ENCODE measurements at places on chromosomes 12 and 14. TPM values are rescaled to one million over a fixed set of nuclear protein-coding genes. Genes with fewer than 3 reads are reported as not detected.

The AMN1 gene
- 12.0 TPM for total RNA-seq

The OTX2 gene
- not detected for total RNA-seq

The SDSL gene
- 2.6 TPM for total RNA-seq

The BIN2 gene
- total RNA-seq: 5.6 TPM

The ACVRL1 gene
- total RNA-seq: 46.8 TPM

The UNC79 gene
- 0.39 TPM for total RNA-seq

The PDE3A gene
- total RNA-seq: 14.4 TPM

The SAMD4A gene
- 41.9 TPM for total RNA-seq

The ARHGAP5 gene
- 133 TPM for total RNA-seq

The GPR162 gene
- 4.9 TPM for total RNA-seq

The RNF212B gene
- not detected for total RNA-seq

The CCDC59 gene
- total RNA-seq: 45.4 TPM

The DCD gene
- total RNA-seq: not detected

The GUCY2C gene
- total RNA-seq: 0.10 TPM

The VPS29 gene
- 59.7 TPM for total RNA-seq

The CLEC1A gene
- 2.8 TPM for total RNA-seq

The PAPLN gene
- total RNA-seq: 10.9 TPM

The OLR1 gene
- 2.7 TPM for total RNA-seq

The ZNF641 gene
- 14.3 TPM for total RNA-seq

The DLK1 gene
- 114 TPM for total RNA-seq

The MAP3K9 gene
- 6.9 TPM for total RNA-seq

The PZP gene
- total RNA-seq: 0.20 TPM

The CLEC14A gene
- total RNA-seq: 15.0 TPM

The ABHD12B gene
- 2.9 TPM for total RNA-seq

The LACRT gene
- total RNA-seq: not detected

The LAG3 gene
- total RNA-seq: 0.49 TPM

The RD3L gene
- not detected for total RNA-seq

The DACT1 gene
- 24.3 TPM for total RNA-seq

The OR4K2 gene
- total RNA-seq: not detected

The PDZRN4 gene
- total RNA-seq: 0.79 TPM

The SLC17A8 gene
- not detected for total RNA-seq

The BCL2L14 gene
- total RNA-seq: not detected

The NR2C1 gene
- total RNA-seq: 52.2 TPM

The GNG2 gene
- total RNA-seq: 37.5 TPM

The PRB2 gene
- 0.20 TPM for total RNA-seq

The SLC39A5 gene
- not detected for total RNA-seq

The VDR gene
- total RNA-seq: 12.2 TPM

The ARMH4 gene
- 13.8 TPM for total RNA-seq

The RACGAP1 gene
- total RNA-seq: 32.4 TPM

The MORN3 gene
- total RNA-seq: 0.59 TPM

The KLRC4 gene
- total RNA-seq: 0.39 TPM

The NRXN3 gene
- 2.5 TPM for total RNA-seq

The TMTC2 gene
- total RNA-seq: 37.3 TPM

The EIF2S3B gene
- 0.99 TPM for total RNA-seq

The KRT79 gene
- 68.7 TPM for total RNA-seq

The LRTM2 gene
- total RNA-seq: 0.20 TPM

The KIF5A gene
- total RNA-seq: 0.39 TPM

The ISM2 gene
- not detected for total RNA-seq

The PPHLN1 gene
- total RNA-seq: 57.0 TPM
